NB4 (cell line): ENCODE measurements at places on chromosomes 5 and 9.
A peak's percentile ranks its signal among the peaks of the same experiment; 100 is the strongest.

- no peak for DNase-seq
Observed at GRCh38 chr9:79711874-79712273, 140.1 kb downstream of the TLE4 start.

DNA sequence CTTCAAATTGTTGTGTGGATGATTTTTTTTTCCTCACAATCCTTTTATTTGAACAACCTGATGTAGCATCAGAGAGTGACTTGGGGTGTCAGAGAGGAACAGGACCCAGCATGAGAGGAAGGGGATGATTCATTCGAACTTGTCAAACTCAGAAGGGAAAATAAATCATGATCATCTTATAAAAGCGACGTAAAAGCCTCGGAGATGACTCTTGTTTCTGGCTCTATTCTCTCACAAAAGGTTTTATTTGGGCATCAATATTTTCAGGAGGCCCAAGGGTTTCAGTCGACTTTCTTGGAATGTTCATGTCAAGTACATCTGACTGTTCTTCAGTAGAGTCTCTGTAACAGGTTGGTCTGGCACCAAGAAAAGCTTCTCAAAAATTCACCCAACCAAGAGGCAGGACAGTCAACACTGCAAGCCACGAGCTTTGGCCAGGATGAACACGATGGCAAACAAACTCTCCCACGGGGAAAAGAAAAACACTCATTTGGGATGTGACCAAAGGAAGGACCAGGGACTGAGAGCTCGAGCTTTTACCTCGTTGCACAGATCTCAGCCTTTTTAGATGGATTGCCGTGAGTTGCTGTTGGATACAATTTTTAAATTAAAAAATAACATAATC lies 55.1 kb downstream of the ANKH start:
- no peak for DNase-seq

GRCh38 chr5:124231230-124231629 lies 515.2 kb downstream of the ZNF608 start:
- no peak for DNase-seq

DNA sequence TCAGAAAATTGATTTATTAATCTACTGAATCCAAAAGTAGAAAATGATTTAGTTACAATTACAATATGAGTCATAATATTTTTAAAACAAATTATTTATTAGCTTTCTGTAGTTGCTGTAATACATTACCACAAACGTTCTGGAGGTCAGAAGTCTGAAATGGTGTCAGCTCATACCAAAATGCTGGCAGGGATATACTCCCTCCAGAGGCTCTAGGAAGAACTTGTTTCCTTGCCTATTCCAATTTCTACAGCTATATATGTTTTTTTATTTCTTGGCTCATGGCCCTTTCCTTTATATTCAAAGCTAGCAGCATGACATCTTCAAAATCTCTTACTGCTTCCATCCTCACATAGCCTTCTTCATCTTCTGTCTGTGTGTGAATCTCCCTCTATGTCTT lies 667.9 kb upstream of the ITGA1 start:
- DNase-seq, result no peak

GRCh38 chr5:121182788-121183490 lies 668.7 kb upstream of the FTMT start:
- peak; percentile 74 for DNase-seq

GRCh38 chr5:151031554-151031953 lies 11.2 kb downstream of the GPX3 start:
- DNase-seq, result no peak

- peak; percentile 16 for DNase-seq
Observed at GRCh38 chr5:32471784-32472183, 27.2 kb upstream of the ZFR start.

DNA sequence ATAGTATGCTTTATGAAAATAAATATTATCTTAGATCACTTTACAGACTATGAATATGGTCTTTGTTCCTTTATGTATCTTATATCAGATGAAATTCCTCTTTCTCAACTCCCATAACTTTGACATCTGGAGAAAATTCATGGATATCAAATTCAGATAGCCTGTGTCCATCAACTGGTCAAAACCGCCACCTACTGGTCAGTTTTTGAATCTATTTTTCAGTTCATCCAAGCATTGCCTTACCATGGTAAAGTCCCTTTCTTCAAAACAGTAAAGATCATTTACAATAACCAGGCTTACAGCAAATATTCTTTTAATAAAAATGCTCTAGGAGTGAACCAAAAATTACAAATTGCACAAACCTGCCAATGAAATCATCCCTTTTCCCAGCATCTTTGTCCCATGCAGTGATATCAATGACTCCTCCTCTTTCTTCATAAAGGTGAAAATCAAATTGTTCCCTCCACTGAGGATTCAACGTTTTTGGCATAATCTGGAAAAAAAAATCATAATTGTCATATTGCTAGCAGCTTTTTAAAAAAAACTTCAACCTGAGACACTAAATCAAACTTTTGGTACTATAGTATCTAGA lies 290.5 kb downstream of the SLF1 start:
- peak; percentile 46 for DNase-seq

- DNase-seq, result no peak
Observed at GRCh38 chr5:137205231-137206027, 293.7 kb downstream of the SPOCK1 start.

DNA sequence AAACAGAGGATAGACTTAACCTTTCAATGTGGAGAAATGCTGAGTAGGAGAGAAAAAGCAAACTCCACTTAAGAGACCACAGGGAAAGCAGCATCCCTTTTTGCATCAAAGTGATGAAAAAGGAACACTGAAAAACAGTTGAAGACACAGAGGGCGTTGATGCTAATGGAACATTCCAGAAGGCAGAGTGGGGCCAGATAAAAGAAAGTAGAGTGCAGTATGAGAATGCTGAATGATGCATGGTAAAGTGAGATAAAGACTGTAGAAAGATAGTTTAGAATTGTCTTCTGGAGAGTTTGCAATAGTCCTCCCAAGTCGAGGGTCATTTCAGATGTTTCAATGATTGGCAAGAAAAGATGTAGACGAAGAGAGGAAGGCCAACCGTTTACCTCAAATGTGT lies 574.3 kb downstream of the PRR16 start:
- DNase-seq, result no peak

- DNase-seq, result no peak
Observed at GRCh38 chr9:79798450-79798849, 226.7 kb downstream of the TLE4 start.

DNA sequence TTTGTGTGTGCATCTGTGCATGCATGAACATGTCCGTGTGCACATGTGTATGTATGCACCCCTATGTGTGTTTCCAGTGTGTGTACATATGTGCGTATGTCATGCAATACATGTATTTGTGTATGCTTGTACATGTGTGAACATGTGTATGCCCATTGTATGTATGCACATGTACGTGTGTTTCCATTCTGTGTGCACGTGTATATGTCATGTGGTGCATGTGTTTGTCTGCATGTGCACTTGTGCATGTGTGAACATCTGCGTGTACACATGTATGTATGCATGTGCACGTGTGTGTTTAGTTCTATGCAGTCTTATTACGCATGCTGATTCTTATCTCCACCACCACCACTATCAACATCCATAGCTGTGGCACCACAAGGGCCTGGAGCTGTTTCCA lies 403.5 kb upstream of the IRX4 start:
- DNase-seq, result no peak

DNA sequence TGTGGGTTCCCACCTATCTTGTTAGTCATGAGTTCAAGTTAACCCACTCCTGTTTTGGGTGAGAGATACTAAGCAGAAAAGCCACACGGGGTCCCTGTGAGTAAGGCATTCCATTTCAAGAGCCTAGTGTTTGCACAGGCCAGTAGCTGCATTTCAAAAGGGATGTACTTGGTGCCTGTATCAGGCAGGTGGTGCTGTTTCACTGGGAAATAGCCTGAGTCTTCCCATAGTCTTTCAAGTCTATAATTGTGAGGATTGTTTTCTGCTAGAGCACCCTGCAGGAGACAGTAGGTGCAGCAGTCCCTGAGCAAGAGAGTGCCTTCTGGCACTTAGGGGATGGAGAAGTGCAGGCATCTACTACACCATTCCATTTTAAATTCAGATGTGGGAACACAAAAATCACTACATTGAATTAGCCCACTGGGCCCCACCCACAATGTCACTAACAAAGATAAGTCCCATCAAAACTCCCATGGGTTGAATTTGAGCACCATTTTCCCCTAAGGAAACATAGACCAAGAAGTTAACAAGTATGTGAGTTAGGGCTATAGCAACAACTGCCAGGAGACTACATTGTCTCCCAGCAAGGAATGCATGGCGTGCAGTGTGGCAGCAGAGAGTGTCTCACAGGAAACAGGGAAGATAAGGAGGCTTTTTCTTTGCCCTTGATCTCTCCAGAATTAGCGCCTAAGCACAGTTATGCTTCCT lies 263.2 kb downstream of the COX7C start:
- peak; percentile 82 for DNase-seq

DNA sequence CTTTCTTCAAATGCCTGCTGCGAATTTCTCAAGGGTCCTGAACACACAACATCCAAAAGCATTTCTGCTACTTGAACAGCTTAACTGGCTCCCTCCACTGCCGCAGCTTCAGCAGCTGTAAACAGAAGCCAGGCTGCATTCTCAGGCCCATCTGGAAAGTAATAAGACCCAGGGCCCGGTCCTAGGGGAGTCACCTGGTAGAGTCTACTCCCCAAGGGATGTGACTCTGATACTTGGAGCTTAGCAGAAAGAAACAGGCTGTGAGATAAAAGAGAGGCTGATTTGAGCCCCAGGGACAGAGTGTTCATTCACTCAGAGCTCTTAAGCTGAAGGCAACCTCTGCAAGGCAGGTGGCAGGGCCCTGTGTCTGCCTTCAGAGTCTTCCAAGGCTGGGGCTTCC lies 356.8 kb downstream of the SPOCK1 start:
- DNase-seq, result no peak

GRCh38 chr9:122192261-122192875 lies 32.7 kb downstream of the MORN5 start:
- DNase-seq, result peak; percentile 20

- DNase-seq, result peak; percentile 47
Observed at GRCh38 chr5:171162596-171162995, 146.5 kb upstream of the TLX3 start.

DNA sequence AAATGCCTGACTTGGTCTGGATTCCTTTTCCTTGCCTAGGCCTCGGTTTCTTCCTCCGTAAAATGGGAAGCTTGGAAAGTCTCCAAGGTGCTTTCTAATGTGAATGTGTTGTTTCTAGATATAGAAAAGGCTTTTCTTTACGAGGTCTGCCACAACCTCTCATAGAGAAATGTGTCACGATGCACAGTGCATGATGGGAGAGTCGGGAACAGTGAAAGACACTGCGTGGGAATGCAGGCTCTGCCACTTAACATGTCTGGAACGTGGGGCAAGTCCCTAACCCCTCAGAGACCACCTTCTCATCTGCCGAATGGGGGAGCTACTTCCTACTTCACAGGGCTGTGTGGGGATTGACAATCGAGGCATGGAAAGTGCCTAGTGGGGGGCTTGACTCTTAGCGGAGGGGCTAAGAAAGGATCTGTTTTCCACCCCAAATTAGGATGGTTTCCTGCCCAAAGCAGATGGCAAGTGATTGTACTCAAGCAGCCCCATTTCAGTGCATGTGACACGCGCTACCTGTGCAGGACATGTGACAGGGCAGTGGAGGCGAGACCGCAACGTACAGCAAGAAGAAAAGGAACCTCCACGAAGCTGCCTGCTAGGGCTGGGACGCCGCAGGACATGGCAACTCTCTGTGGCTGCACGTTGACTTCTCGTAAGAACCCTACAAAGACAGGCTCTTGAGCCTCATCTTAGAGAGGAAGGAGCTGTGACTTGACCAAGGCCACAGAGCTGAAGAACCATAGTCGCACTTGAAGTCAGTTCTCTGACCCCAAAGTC lies 115.2 kb downstream of the CRB2 start:
- DNase-seq, result peak; percentile 6

GRCh38 chr5:79069488-79070349 lies at the start of the genes BHMT2 and DMGDH:
BHMT2 (plus strand) TSS chr5:79069767; CDS start chr5:79069783, 16 bp downstream.
DMGDH (minus strand) TSS chr5:79069674; CDS start chr5:79069620, 54 bp downstream.
- DNase-seq, result peak; percentile 47

- no peak for DNase-seq
Observed at GRCh38 chr5:143826951-143827444, 15.0 kb downstream of the HMHB1 start.

DNA sequence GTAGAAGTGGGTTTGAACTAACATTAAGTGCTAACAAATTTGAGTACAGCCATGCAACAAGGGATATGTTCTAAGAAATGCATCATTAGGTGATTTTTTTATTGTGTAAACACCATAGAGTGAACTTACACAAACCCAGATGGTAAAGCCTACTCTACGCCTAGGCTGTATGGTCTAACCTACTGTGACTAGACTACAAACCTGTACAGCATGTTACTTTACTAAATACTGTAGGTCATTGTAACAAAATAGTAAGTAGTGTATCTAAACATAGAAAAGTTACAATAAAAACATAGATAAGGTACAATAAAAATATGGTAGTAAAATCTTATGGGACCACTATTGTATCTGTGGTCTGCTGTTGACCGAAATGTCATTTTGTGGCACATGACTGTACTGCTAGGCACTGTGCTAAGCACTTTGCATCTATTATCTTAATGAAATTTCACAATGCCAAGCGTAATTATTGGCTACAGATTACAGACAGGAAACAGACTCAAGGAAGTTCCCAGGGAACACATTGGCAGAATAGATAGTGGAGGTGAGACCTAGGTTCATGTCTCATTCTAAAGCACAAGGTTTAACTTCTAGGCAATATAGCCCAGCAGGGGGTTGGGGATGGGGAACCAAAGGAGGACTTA lies 62.7 kb downstream of the ATP10B start:
- DNase-seq, result no peak

GRCh38 chr5:569358-569867 lies 42.7 kb upstream of the CEP72 start:
- no peak for DNase-seq

DNA sequence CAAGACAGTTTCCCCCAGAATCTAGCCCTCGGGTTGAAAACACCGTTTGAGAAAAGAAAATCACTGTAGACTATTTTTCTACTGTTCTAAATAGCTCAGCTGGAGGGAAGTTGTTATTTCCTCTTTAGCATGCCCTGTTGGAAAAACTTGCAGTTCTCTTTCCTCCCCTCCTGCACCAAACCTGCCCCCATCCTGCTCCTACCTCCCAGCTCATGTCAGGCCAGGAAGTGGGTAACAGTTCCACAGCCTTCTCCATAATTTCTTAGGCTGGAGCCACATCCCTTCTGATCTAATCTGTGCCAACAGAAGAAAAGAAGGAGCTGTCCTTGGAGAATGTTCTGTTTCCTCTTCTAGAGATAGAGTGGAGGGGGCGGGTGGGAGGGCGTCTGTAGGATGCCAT lies 437.7 kb downstream of the SPOCK1 start:
- DNase-seq, result no peak

GRCh38 chr5:66207800-66208561 lies 63.9 kb downstream of the SREK1 start:
- no peak for DNase-seq
